Esophagus squamous epithelium (tissue), 5 donors: ENCODE measurements at places on chromosomes 4 and X.

DNA sequence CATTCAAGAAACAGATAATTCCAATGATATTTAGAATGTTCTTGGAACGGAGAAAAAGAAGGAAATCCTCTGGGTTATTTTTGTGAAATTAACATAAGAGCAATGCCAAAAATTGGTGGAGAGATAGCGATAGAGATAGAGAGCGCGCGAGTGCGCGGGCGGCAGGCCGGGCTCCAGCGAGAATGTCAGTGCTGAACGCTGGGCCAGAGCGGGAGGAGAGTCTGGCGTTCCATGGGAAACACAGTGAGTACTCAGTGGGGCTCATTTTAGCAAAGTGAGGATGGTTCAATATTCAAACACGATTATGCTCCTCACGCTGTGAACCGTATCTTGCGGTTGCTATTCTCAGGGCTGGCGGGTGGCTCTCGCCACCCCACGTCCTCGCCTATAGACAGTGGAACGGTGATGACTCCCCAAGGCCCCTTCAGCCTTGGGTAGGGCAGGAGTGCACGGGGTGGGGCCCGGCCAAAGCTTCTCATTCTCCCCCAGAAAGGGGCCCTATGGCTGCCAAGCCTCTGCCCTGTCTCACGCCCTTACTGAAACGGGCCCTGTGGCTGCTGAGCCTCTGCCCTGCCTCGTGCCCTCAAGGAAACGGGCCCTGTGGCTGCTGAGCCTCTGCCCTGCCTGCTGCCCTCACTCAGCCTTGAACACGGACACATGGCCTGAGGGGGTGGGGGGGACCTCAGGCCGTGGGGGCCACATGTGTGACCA, 16.9 kb downstream of the CPLX1 start:
- DNase-seq: no peak

DNA sequence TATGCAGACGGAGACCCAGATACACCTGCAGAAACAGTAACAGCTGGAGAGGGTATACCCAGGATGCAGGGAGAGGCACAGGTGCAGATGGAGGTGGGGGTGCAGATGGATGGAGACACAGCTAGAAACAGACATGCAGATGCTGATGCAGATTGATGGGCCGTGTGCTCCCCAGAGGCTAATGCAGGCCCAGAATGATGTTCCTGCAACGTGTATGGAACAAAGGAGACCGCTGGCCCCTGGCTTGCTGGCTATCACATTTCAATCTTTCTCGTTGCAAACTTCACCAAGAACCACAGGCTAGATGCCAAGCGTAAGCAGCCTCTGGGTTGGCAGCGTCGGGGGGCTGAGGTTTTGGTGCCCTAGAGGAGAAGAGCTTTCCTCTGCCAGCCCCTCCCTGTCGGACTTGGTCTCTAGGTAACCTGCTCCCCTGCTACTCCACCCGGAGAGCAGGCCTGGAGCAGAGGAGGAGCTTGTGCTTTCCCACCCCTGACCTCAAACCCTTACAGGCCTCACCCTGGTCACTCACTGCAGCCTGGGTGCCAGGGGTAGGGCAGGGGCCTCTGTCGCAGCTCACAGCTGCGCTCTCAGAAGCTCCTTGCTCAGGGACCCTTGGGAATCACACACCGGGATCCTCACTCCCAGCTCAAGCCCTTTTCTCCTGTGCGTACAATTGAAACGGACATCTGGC, 69.0 kb upstream of the PSAPL1 start:
- no peak for DNase-seq

GRCh38 chrX:131958724-131959123, 64.4 kb upstream of the STK26 start:
- no peak for DNase-seq

GRCh38 chrX:97266406-97267121, 382.9 kb downstream of the RPA4 start:
- DNase-seq: no peak

- no peak for DNase-seq
Measured at GRCh38 chr4:29467044-29467717, 1253.0 kb upstream of the PCDH7 start.

- DNase-seq: no peak
Measured at GRCh38 chrX:54540289-54540688, 10.3 kb downstream of the GNL3L start.

DNA sequence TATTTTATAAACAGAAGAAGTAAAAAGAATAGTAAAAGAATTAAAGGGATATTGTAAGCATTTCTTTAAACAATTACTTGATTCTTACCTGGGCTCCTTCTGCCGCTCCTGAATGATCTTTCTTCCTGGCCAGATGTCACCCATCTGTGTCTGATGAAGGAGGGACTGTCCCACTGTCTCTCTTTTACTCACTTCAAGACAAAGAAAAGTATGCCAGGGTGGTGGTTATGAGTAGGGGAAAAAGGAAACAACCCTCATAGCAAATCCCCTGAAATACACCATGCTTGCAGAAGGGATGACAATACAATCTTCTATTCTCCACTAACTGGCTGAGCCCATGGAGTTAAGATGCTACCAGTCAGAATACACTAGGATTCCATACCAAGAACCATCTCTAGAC, 31.1 kb downstream of the SYTL4 start:
- DNase-seq: no peak

DNA sequence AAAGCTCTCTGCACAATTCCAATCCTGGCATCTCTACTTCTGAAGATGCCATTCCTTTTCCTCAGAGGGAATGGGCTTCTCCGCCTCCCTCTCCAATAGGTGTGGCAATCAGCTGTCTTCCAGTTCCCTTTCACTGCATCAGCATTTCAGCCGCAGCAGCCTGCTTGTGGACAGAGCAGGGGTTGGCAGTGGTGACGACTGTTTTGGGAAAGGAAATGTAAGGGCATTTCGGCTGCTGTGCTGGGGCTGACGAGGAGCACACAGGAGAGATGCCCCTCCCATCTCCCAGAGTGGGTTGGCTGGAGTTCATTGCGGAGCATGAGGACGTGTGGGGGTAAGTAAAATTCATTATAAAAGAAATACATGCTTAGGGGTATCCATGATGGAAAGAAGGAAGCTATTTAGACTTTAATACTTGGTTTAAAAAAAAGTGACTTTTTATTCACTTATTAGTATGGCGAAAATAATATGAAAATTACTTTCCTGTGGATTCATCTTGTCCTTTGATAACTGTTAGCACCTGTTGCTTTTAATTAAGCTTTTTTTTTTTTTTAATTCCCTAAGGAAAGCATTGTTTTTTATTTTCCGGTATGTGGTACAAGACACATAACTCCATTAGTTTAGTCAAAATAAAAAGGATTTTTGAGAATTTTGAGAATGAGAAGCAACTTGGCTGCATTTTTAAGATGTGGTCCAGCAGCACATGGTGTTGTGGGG, at the start of gene LIMCH1:
LIMCH1 (plus strand) TSS at position 141 of the 717 bp plus-strand sequence. CDS start 67,839 bp downstream, outside the sequence.
- no peak for DNase-seq

DNA sequence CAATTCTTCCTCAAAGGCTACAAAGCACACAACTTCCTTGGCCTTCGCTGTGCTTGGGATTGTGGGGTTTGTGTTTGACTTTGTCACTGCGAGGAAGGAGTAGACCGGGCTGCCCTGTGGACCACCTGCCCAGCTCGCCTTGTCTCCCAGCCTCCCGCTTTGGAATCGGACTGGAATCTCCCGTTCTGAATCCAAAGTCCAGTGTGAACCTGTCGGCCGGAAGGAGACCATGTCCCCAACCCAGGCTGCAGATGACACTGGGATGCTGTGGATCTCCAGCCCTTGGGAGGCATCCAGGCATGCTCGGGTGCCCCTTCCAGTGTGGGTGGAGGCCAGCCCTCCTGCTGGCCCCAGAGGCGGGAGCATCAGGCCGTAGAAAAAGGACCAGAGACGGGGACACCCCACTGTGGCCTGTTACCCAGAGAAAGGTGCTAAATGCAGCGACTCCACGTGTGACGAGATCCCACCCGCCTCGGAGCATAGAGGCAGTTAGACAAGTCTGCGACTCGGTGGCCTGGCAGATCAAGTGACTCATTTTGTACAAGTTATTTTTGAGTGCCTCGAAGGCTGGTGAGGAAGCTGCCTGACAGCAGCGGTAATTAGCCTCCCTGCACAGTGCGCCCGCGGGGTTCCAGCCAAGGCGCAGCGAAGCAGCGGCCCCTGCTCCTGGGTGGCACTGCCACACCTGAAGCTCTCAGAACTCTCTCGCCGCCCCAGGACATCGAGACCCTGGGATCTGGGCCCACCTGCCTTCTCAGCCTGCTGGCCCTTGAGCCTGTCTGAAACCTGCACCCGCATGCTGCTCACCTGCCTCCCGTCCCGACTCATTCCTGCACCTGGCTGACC, 57.5 kb downstream of the ADRA2C start:
- DNase-seq: no peak

DNA sequence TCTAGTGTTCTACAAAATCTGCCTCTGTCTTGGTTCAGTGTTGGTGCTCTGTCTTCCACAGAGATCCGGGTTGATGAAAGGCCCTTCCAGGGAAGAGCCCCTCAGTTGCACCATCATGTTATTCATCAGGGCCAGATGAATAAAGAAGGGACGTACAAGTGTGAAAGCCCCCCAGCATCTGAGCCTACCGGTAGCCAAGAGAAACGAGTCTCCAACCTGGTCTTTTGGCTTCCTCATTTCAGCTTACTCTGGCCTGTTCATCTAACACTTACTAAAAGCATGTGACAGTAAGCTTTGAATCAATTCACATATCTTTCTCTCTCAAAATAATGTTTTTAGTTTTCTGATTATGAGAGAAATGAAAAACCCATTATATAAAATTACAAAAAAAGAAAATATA, 19.2 kb downstream of the MEPE start:
- DNase-seq: no peak

DNA sequence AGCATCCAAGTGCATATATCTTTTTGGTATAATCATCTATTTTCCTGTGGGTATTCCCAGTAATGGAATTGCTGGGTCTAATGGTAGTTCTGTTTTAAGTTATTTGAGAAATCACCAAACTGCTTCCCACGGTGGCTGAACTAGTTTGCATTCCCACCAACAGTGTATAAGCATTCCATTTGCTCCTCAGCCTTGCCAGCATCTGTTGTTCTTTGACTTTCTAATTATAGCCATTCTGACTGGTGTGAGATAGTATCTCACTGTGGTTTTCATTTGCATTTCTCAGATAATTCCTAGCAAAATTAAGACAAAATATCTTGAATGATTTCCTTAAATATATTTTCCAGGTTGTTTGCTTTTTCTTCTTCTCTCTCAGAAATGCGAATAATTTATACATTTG, 341.1 kb downstream of the GBA3 start:
- DNase-seq: no peak

DNA sequence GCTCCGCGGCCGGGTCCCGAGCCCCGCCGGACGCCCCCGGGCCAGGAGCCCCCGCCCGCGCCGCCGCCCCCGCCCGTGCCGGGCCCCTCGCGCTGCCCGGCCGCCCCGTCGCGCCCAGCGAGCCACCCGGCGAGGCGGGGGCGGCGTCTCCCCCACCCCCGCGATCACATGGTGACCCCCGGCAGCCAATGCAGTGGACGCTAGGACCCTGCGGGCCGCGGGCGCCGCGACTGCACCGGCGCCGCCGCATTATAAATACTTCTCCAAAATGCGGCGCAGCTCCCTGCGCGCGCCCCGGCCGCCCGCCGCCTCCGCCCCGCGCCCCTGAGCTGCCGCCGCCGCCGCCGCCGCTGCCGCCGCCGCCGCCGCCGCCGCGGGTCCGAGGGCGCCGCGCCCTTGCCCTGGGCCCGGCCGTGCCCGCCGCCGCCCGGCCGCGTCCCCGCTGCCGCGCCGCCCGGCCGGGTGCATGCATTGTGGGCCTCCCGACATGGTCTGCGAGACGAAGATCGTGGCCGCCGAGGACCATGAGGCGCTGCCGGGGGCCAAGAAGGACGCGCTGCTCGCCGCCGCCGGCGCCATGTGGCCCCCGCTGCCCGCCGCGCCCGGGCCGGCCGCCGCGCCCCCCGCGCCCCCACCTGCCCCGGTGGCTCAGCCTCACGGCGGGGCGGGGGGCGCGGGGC, at the start of gene NAT8L:
NAT8L (plus strand) TSS at position 282 of the 680 bp plus-strand sequence; CDS start at position 467, 185 bp downstream.
- DNase-seq: no peak

GRCh38 chrX:149208307-149208706, 296.8 kb downstream of the IDS start:
- no peak for DNase-seq

DNA sequence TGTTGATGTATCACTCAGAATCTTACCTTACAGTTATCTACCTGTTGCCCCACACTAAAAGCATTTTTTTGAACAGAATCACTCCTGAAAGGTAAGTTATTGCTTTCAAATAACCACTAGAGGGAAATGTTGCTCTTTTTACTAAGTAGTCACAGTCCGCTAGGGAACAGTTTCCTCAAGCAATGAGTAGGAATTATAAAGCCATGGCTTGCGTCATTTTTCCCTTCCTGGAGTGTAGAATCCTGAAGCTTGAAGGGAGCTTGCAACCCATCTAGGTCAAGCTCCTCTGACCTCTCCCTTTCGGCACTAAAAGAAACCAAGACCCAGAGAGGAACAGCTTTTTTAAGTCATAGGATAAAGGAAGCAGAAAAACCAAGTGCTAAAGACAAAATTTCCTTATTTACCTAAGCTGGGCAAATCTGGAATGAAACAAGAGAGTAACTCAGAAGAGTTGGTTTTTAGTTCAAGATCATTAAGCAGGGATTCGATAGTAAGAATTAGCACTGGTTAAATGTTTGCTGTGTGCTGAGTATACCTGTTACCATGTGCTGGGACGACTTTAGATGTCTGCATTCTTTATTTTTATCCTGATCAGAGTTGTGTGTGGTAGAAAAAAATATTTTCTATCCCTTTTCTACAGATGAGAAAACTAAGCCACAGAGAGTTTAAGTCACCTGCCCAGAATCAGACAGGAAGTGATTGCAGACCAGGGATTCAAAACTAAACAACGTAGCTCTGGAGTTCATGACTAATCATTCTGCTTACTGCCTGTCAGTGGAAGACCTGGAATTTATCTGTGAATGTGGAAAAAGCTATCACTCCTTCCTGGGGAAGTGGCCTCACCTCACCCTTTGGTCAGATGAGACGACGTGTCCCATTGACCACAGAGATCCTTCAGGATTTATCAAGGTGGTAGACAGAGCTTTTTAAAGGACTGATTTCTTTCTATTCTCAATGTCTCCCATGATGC, 631.5 kb downstream of the RAB28 start:
- no peak for DNase-seq

GRCh38 chr4:5399790-5400421, 308.5 kb downstream of the EVC2 start:
- DNase-seq: no peak

DNA sequence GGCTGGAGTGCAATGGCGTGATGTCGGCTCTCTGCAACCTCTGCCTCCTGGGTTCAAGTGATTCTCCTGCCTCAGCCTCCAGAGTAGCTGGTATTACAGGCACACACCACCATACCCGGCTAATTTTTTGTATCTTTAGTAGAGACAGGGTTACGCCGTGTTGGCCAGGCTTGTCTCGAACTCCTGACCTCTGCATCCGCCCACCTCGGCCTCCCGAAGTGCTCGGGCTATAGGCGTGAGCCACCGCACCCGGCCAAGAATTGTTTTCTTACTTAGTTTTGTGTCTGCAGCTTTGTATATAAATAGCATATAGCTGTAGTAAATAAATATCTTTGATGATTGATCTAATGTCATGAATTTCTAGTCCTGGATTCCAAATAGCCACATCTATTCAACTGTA, 81.1 kb downstream of the IL1RAPL1 start:
- DNase-seq: no peak

DNA sequence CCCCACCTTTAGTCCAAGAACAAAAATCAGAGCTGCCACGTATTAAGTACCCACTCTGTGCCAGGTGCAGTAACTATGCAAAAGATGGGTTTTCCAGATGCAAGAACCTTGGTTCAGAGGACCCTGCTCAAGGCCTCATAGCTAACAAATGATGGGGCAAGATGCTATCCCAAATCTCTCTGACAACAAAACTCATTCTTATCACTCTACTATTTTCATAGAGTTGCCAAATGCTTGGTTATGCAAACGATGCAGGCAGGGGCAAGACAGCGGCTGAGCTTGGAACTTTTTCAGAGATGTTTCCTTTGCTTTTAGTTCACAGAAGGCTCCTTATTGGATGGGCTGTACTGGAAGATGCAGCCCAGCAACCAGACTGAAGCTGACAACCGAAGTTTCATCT, 30.5 kb downstream of the PKD2 start:
- no peak for DNase-seq
